ENCODE measurements at places on chromosomes 3 and 15. TPM values are rescaled to one million over a fixed set of nuclear protein-coding genes. Genes with fewer than 3 reads are reported as not detected.

TRAT1 gene
- total RNA-seq: not detected

GOLGA6D gene
- total RNA-seq: not detected

FBLN2 gene
- total RNA-seq: 0.22 TPM

CPNE4 gene
- not detected for total RNA-seq

GCNT3 gene
- not detected for total RNA-seq

CCR3 gene
- total RNA-seq: not detected

VILL gene
- 5.3 TPM for total RNA-seq

DUOXA1 gene
- not detected for total RNA-seq

PIK3CB gene
- 37.0 TPM for total RNA-seq

CLRN1 gene
- not detected for total RNA-seq

GRM2 gene
- under 0.01 TPM for total RNA-seq

SSUH2 gene
- not detected for total RNA-seq

DUOX2 gene
- total RNA-seq: not detected

ILDR1 gene
- not detected for total RNA-seq

FEZF2 gene
- not detected for total RNA-seq

UROC1 gene
- total RNA-seq: not detected

REC114 gene
- total RNA-seq: not detected

NOP10 gene
- total RNA-seq: 280 TPM

SENP5 gene
- 55.3 TPM for total RNA-seq
